Metanephros (tissue), 2 donors: ENCODE measurements at places on chromosomes 4 and X. TPM values are rescaled to one million over a fixed set of nuclear protein-coding genes. Genes with fewer than 3 reads are reported as not detected.

The CHRNA9 gene
- not detected for total RNA-seq

The SLC49A3 gene
- total RNA-seq: 7.5 TPM

The ENPEP gene
- 52.5 TPM for total RNA-seq

The SHISA3 gene
- total RNA-seq: 60.1 TPM

The CDX4 gene
- total RNA-seq: not detected

The LRCH2 gene
- 9.5 TPM for total RNA-seq

The ZNF518B gene
- total RNA-seq: 43.2 TPM

The CSAG1 gene
- not detected for total RNA-seq

The HSFX2 gene
- 1.2 TPM for total RNA-seq

The NSG1 gene
- total RNA-seq: 1.3 TPM

The ALB gene
- total RNA-seq: 12.1 TPM

The CXorf49 gene
- total RNA-seq: not detected

The TRIM61 gene
- 1.2 TPM for total RNA-seq

The HMX1 gene
- total RNA-seq: not detected

The GPR173 gene
- total RNA-seq: 13.7 TPM

The PRR32 gene
- 9.7 TPM for total RNA-seq

The VCX3B gene
- not detected for total RNA-seq

The AMTN gene
- not detected for total RNA-seq

The SYTL5 gene
- total RNA-seq: 1.6 TPM

The CENPVL1 gene
- 0.18 TPM for total RNA-seq

The DCLK2 gene
- total RNA-seq: 19.7 TPM

The SH2D1A gene
- total RNA-seq: 0.47 TPM

The PDHA1 gene
- total RNA-seq: 116 TPM

The POF1B gene
- 0.70 TPM for total RNA-seq

The STS gene
- total RNA-seq: 5.2 TPM

The ZMAT1 gene
- 7.1 TPM for total RNA-seq

The FAM241A gene
- total RNA-seq: 1.3 TPM

The ARHGAP6 gene
- 23.9 TPM for total RNA-seq

The TLL1 gene
- 4.1 TPM for total RNA-seq

The F9 gene
- not detected for total RNA-seq

The TMEM129 gene
- total RNA-seq: 47.3 TPM

The NOP14 gene
- 14.7 TPM for total RNA-seq

The MFSD8 gene
- total RNA-seq: 34.3 TPM

The UCP1 gene
- total RNA-seq: not detected

The YTHDC1 gene
- total RNA-seq: 113 TPM

The FGF5 gene
- not detected for total RNA-seq

The SPATA18 gene
- 1.9 TPM for total RNA-seq

The NRK gene
- 39.6 TPM for total RNA-seq

The DUSP9 gene
- 72.7 TPM for total RNA-seq

The DACH2 gene
- 52.3 TPM for total RNA-seq

The SMIM10 gene
- total RNA-seq: 4.0 TPM

The ALG13 gene
- 69.1 TPM for total RNA-seq
